Right atrium auricular region (tissue), 2 donors: ENCODE measurements at places on chromosomes 5 and 9. TPM values are rescaled to one million over a fixed set of nuclear protein-coding genes. Genes with fewer than 3 reads are reported as not detected.

Gene PCDH1
- 25.3 TPM for total RNA-seq

Gene GFI1B
- total RNA-seq: 0.35 TPM

Gene DCAF12
- 20.4 TPM for total RNA-seq

Gene LRRC19
- not detected for total RNA-seq

Gene PCDHA2
- 0.20 TPM for total RNA-seq
